ENCODE measurements at places on chromosomes 2 and 18.

GRCh38 chr2:138787053-138787666, 7.0 kb upstream of the NXPH2 start:
- peak; percentile 11 for DNase-seq

- peak; percentile 37 for DNase-seq
Measured at GRCh38 chr18:22314001-22314400, 103.7 kb downstream of the CTAGE1 start.

DNA sequence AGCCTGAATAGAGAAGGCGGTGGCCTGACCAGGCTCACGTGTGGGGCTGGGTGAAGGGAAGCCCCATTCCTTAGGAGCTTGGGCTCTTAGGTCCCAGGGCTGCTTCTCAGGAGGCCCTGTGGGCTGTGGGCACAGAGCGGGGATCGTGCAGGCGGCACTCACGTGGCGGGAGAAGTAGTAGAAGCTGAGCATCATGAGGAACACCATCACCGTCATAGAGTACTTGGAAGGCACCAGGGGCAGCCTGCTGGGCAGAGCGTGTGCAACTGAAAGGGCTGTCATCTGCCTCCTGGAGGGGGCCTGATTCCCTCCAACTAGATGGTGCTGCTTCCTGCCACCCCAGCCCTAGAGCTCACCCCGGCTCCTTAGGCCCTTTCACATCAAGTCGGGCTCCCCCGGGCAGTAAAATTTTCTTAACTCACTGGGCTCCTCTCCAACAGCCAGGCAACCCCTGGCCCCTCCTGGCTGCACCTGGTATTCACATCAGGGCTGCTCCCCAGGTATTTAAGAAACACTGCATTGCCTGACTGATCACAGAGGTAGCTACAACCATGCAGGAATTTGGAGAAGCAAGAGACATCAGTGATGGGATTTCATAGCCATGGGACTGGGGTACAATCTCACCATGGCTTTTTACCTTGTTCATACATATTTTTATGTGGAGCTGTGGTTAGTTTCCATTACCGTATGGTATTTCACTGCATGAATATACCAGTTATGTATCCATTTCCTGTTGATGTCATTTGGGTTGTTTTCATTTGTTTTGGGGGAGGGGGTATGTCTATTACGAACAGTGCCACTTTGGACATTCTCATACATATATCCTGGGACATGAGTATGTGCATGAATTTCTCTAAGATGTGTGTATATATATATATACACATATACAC, 32.9 kb downstream of the CENPO start:
- DNase-seq: no peak

GRCh38 chr2:179682756-179683155, 178.7 kb downstream of the ZNF385B start:
- DNase-seq: no peak

DNA sequence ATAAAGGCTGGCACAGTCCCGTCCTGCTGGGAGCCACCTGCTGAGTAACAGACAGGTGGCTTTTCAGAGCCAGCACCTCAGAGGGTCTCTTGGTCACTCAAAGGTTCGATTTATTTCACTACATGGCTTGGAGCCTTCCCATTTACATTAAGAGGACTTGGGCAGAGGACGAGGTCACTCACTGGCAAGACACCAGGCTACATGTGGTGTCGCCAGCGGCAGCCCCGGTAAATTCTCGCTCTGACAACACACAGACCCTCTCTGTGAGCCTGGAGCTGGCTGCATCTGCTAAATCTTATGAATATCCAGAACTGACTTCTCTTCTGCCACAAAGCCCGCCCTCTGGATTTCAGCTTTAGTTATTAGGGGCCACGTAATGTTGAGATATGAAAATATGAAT, 254.7 kb downstream of the VAPA start:
- no peak for DNase-seq

GRCh38 chr2:97095661-97096060, 979 bp upstream of the FAHD2B start:
- no peak for DNase-seq

DNA sequence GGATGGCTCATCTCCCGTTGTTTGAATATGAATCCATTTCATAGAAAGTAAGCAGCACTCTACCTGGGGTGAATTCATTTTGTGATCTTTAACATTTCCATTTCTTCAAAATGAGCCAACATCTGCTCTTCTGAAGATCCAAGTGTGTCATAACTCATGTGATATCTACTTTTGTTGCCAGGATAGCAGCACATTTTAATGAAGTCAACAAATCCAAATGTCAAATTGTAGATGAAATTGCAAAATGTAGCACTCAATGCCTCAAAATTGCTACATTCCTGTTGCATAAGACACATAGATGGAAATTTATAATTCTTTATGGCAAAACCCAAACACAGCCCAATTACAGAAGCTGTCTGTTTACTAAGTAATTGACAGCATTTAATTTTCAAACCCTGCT, 360.7 kb downstream of the TMX3 start:
- DNase-seq: no peak

DNA sequence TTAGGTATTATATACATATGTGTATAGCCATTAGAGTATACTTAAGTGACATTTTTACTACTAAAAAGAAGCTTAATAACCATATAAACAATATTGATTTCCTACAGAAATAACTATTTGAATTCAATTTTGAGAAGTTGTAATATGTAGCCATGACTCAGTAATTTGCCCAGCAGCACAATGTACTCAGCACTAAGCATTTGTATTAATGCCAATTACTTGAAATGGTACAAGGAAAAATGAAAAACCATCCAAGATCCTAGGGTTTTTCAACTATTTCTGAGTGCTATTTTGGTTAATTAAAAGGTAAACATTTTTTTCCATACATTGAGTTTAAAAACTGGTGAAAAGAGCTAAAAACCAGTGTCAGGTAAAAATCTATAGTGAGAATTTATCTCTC, 324.0 kb downstream of the KCNJ3 start:
- no peak for DNase-seq

DNA sequence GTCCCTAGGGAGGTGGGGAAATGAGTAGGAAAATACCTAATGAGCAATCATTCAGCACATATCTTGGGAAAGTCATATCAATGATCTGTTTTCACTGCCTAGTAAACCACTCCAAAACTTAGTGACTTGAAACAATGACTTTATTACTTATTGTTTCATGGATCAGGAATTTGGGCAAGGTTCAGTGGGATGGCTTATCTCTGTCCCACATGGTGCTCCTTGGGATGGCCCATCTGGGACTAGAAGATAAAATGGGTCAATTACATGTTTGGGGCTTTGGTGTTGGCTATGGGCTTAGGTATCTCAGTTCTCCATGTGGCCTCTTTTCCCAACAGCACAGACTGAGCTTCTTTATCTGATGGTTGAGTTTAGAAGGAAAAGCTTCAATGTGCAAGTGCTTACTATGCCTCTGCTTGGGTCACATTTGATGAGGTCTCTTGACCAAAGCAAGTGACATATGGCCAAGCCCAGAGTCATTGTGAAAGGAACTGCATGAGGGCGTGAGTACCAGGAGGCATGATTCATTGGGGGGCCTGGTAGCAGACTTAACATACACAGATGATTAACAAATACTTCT, 218.1 kb upstream of the TNP1 start:
- DNase-seq: no peak

DNA sequence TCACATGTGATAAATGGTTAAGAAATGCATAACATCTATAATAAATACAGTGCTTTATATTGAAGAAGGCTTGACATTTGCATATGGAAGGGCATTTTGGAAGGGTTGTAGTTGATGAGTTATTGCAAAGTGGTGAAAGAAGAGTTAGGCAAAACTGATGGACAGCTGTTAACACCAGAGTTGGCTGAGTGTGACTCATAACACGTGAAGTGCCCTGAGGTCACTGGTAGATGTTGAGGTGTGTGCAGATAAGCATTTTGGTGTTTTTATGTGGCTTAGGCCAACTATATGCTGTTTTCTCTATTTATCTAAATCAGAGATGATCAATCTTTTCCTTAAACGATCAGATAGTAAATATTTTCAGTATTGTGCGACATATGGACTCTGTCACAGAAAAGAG, 154.3 kb upstream of the KCNH7 start:
- no peak for DNase-seq

- DNase-seq: no peak
Measured at GRCh38 chr18:24089076-24089475, 49.8 kb upstream of the CABYR start.

DNA sequence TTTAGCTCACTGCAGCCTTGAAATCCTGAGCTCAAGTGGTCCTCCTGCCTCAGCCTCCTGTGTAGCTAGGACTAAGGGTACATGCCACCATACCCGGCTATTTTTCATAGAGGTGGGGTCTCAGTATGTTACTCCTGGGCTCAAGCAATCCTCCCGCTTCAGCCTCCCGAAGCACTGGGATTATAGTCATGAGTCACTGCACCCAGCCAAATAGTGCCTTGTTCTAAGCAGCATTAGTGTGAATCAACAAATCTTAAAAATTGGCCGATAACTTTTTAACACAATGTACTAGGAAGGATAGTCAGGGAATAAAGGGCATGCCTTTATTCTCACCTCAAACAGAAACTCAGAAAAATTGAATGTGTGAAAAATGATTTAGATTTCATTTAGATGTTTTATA, 51.6 kb downstream of the XRCC5 start:
- DNase-seq: no peak

DNA sequence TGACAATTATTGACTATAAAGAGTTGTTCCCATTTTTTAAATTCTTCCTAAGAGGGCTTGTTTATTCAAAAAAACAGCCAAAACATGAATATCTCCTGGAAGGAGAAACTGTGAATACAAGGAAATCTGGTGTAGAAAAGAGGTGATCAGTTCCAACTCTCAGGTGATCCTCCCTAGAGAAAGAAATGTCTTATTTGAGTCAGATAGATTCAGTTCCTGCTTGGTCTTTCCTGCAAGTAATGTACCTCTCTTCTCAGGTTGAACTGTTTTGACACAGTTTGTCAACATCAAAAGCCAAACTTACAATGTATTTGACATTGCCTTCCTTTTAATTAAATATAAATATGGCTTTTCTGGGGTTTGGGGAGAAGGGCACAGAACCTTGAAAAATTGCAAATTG, 567.4 kb downstream of the ARHGAP15 start:
- no peak for DNase-seq

DNA sequence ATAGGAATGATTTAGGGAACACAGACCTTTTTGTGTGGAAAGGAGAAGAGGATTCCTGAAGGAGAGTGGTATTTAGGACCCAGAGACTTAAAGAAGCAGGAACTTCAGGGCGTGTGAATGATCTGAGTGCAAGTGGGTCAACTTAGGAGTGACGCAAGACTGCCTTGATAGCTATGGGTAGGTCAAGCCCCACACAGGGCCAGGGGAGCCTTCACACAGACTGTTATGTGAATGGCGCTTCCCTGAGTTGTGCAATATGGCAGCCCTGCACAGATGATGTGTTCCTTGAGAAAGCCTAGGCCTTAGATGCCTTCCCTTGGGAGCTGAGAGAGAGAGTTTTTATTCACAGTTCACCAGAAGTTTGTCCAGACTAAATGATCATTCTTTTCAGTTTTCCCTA, 47.1 kb upstream of the IGFBP5 start:
- no peak for DNase-seq

- no peak for DNase-seq
Measured at GRCh38 chr2:102473020-102473419, at the start of gene SLC9A4. Gene SLC9A4 (plus strand): TSS chr2:102473226. CDS start chr2:102473760, 534 bp downstream.

- no peak for DNase-seq
Measured at GRCh38 chr2:133314795-133315194, 253.5 kb downstream of the NCKAP5 start.

DNA sequence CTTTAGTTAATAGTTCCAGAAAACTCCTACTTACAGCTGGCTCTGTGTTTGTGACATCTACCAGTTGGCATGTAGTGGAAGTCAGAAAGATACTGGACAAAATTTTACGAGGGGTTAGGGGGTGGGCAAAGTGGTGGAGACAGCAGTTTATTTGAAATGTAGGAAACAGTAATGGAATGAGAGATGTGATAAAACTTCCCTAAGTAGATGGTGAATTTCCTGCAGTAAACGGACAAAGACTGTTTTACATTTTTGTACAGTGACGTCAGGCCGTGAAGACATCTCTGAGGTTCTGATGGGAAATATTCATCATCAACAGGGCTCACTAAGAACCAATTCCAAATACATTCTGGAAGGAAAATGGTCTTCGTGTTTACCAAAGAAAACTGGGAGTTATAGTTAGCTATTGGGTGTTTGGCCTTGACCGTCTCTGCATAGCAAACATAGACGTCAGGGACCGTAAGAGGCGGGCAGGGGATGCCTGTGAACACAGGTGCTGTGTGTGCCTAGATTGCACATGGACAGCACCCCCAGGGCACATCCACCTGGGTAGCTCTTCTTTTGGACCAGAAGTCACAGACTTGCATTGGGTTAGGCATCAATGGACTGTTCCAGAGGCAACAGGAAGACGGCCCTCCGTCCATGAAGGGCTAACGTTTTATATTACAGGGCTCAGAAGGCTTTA, 131.5 kb downstream of the ZNF516 start:
- peak; percentile 22 for DNase-seq

GRCh38 chr2:170999654-171000053, 70.6 kb downstream of the GORASP2 start:
- DNase-seq: no peak

GRCh38 chr2:46200861-46201605, 96.2 kb upstream of the EPAS1 start:
- no peak for DNase-seq

DNA sequence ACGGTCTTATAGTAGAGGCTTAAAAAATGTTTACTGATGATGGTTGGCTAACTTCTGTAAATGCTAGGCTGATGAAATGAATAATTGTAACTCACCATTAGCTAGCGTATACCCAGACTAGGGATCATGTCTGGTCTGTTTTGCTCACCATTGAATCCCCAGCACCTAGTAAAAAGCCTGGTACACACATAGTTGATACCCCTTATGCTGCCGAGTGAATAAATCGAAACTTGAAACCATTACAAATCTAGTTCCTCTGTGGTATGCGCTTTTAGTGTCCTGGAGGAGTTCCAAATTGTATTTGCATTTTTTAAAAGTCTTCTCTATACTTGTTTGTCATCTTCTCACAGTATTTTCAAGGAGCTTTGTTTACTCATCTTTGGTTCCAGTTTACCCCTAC, 1.3 kb downstream of the TAF1B start:
- DNase-seq: no peak

DNA sequence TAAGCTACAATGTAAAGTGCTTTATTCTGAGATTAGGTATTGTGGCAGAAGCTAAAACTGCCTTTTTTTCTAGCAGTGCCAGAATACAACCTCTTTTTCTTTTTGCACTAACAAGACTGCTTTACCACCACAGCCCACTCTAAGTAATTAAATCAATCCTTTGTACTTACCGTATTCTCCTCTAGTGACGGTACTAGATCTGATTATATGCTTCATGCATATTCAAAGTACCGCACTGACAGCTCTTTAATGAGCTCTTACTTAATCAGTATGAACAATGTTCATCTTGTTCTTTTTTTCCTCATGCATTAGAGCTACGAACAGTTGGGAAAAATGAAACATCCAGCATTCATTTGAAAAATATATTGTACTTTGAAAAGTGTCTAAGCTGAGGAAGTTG, 16.1 kb upstream of the OTX1 start:
- DNase-seq: no peak

- no peak for DNase-seq
Measured at GRCh38 chr2:179059026-179059700, 9.2 kb upstream of the CCDC141 start.

Data from fibroblast of skin of left biceps (primary cell).